ENCODE measurements at places on chromosomes 3 and 15.

DNA sequence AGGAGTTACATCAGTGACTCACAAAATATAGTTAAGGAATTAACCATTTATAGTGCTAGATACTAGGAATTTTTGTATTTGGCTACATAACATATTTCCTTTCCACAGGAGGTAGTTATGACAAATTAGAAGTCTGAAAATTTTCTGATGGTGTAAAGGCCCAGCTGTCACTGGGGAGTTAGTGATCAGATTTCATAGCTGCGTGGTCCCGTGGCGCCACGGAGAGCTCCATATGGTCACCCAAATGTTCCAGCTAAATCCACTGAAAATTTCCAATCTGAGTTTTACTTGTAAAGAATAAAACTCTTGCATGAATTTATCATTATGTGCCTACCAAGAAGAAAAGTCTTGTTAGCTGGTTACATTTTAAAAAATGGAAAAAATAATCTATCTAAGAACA is 368.9 kb upstream of the PLSCR5 start:
- DNase-seq, result no peak

GRCh38 chr3:157093096-157093495 is 66.9 kb downstream of the CCNL1 start:
- no peak for DNase-seq

- no peak for DNase-seq
These were observed 56.2 kb upstream of the GLCE start for GRCh38 chr15:69104050-69104750.

DNA sequence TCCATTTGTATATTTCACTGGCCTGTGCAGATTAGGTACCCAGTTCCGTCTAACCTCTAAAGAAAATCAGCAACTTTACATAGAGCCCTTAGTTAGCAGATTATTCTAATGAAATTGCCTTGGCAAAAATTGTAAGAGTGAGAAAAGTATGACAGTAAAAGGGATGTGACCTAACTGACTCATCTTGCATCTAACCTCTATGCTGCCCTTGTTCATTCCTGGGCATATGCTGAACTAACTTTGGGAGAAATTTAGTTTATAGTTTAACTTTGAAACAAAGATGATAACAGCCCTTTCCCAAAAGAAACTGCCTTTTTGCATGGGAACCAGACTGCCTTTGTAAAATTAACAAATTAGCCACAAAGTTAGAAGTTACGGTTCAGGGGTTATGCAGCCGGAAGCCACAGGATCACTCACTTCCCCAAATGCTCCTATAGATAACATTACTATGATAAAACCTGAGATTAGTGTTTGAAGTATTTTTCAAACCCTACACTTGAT is 839.8 kb upstream of the ALCAM start:
- no peak for DNase-seq

Data from activated effector memory CD4-positive, alpha-beta T cell treated with Interleukin-2 at 50 U/mL for 16 hours (primary cell).